Right cardiac atrium (tissue), 5 donors: ENCODE measurements at places on chromosomes 16 and 17.

DNA sequence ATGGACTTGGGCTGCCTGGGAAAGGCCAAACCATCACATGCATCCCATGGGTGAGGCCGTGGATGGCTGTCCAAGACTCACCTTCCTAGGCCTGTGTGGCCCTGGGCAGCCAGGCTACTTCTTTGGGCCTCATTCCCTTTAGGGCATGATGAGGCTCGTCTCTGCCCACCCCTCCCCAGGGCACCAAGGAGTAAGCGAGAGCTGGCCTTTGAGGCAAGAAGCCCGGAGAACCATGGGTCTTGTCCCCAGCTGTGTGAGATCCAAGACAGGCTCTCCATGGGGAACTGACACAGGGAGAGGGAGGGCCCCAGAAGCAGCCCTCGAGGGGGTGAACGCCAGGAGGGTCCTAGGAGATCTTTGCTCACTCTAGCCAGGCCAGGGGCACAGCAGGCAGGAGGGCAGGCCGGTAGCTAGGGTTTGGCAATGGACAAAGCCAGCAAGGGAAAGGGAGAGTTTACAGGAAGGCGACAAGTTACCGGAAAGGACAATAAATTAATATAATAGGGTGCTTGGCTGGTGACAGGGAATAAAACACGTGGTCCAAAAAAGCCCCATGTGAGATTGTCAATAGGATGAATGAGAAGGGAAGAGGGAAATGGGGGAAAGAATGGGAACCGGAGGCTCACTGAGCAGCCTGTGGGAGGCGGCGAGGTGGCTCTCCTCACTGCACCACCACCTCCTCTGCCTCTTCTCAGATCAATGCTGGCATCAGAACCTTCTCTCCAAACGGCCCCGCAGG lies 119.1 kb downstream of the SDK2 start:
- DNase-seq: no peak

DNA sequence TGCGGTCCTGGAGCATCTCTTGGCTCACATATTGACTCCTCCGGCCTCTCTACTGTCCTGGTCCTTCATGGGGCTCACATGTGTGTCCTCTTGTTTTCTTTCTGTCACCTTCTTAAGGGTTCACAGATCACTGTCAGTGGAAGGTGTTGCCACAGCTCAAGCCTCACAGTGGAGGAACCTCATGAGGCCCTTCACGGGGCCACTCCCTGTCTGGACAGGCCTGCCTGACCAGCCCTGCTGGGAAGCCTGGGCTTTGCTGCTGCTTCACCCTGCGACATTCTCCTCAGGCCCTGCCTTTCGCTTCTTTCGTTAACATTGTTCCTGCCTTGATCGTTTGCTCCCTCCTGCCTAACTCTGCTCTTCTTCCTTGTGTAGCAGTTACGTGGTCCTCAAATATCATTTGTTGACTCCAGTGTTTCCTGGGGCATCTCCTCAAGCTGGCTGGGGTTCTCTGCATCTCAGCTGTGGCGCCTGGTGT lies 55.9 kb downstream of the WDR45B start:
- DNase-seq: peak; percentile 48

DNA sequence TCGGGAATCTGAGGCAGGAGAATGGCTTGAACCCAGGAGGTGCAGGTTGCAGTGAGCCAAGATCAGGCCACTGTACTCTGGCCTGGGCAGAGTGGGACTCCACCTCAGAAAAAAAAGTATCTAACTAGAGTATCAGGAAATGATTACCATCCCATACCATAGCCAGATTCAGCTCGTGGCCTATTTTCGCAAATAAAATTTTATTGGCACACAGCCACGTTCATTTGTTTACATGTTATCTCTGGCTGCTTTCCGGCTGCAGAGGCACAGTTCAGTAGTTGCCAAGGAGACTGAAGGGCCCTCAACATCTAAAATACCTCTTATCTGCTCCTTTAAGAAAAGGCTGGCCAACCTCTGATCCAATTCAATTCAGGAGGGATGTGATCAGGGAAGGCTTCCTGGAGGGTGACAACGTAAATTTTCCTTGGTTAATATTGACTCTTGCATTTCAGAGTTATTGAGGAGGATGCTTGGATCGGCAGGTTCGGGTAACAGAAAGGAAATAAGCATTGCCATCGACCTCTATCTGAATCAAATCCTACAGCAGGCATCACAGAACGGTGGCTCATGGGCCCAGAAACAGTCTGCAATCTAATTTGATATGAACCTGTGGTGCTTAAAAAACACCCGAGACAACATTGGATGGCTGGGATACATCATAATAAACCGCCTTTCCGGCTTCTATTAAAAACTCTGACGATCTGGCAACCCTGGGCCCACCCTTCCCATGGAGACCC lies 73.8 kb downstream of the XYLT1 start:
- peak; percentile 30 for DNase-seq

- DNase-seq: no peak
These were observed 9.5 kb upstream of the AMZ2 start for GRCh38 chr17:68238164-68238870.

DNA sequence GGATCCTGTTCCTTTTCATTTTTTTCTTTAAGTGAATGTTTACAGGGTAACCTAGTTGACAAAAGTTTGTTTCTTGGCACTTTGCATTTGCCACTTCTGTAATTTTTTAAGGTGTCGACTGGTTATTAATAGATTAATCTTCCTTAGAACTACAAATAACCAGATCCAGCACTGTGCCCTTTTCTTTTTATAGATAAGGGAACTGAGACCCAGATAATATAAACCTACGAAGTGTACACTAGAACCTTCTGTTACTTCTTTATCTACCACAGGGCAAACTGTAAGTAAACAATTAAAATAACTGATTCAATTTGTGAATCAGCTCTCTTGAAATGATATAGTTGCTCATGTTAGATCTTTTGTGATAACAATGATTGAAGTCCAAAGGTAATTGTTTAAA lies 55.4 kb downstream of the NLK start:
- DNase-seq: no peak

DNA sequence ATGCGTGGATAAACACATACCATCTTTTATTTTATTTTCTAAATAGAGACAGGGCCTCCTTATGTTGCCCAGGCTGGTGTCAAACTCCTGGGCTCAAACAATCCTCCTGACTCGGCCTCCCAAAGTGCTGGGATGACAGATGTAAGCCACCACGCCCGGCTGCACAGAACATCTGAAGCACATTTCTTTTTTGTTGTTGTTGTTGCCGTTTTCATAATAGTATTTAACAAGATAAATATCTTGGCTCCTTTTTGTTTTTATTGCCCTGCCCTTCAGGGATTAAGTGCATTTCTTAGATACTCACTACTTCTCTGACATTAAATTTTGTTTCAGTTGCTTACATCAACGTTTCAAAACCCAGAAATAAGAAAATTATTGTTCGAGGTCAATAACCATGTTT lies 37.4 kb downstream of the ANKRD11 start:
- no peak for DNase-seq

DNA sequence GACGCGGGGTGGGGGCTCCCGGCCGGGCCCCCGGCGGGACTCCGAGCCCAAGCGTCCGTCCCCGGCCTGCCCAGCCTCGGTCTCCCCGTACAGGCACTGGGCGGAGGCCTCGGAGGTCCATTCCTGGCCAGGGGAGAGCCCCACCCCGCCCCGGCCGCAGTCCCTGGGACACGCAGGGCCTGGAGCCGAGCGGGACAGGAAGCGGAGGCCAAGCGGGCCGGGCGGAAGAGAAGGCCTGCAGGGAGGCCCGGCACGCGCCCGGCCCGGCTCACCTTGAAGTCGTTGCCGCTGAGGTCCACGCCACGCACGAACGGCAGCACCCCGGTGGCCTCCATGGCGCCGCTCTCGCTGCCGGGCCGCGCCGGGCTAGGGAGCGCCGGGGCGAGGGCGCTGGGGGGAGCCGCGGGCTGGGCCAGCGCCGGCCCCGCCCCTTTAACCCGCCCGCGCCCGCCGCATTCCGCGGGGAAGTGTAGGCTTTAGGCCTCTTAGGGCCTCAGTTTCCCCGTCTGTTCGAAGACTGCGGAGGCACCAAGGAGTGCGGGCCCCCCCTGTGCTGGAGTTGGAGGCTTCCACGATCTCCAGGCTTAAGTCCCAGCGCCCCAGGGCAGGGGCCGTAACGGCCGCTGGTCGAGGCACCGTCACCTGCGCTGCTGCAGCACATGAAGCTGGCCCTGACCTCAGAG lies at the start of gene FLII:
Gene FLII, minus strand, starts transcription at position 383 of the 683 bp plus-strand sequence. Its CDS starts 48 bp downstream, at position 335.
- peak; percentile 82 for DNase-seq

DNA sequence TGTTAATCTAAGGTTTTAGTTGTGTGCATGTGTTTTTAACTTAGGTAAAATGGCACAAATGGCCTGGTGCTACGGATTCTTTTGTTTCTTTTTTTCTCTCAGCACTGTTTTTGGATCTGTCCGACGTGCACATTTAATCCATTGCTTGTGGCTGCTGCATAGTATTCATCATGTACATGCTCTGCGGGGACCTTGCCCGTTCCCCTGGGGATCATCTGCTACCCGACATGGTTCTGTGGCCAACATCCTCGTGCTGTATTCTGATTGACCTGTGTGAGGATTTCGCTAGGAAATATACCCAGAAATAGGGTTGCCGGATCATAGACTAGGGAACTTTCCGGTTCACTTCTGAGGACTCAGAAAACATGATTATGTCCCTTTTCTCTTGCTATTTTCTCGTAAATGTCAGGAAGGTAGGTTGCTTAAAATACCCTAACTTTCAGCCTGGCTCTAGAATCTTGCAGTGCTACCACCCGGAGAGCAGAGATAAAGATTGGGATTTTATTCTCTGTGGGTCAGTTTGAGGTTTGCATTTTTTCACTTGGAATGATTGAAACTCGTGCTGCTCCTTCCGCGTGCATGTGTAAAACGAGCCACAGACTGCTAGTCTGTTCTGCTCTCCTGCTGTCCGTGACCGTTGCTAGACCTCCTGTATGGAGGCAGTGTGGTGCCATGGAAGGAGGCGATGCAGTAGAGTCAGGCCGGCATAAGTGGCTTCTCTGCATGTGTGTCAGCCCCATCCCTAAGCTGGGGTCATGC lies 42.9 kb downstream of the LDHD start:
- no peak for DNase-seq

DNA sequence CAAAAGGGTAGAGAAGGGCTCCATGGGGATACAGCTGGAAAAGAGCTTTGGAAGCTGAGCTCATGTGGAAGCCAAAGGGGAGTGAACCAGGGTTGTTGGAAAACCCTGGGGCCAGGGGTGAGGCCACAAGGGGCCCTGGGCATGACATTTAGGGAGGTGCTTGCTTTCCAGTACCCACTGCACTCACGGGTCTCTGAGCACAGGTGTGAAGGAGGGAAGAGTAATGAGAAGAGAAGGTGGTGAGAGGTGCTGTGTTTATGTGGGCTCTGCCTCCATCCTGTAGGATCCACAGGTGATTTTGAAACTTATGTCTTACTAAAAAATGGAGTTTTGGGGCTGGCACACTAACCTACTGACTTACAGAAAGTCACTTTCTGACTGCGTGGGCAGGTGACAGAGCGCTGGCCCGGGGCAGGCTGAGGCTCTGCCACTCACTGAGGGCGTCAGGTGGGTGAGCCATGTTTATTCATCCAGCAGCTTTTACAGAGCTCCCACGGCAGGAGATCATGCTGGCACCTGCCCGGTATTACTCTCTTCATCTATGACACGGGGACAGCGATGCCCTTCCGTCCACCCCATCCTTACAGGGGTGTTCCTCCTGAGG lies 18.9 kb downstream of the KSR1 start:
- no peak for DNase-seq

DNA sequence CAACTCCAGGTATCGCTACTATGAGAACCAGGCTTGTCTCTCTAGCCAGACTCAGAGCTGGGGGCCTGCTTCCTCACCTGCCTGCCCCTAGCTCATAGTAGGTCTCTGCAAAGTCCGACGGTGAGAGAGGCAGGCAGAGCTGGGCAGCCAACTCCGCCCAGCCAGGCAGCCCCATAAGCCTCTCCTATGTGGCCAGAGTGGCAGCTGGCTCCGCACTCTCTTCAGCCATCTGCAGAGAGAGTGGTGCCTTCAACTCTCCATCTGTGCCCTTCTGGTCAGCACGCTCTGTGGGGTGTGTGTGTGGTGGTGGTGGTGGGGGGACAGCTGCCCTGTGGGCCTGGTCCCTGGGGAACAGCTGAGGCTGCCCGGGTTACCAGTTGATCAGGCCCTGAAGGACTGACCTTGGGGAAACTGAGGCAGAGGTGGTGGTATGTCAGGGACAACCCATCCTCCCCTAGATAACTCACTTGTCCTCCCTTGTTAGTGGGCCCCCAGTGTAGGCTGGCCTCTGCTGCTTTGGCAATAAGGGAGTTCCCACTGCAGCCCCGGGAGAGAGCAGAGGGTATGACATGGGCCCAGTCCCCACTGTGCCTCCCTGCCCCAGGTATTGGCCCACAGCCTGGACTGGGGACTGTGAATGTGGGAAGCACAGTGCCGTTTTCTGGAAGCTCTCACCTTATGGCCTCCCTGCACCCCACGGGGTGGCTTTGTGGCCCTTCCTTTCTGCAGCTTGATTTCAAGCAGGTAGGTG lies 1.8 kb upstream of the ADGRG1 start:
- peak; percentile 39 for DNase-seq

DNA sequence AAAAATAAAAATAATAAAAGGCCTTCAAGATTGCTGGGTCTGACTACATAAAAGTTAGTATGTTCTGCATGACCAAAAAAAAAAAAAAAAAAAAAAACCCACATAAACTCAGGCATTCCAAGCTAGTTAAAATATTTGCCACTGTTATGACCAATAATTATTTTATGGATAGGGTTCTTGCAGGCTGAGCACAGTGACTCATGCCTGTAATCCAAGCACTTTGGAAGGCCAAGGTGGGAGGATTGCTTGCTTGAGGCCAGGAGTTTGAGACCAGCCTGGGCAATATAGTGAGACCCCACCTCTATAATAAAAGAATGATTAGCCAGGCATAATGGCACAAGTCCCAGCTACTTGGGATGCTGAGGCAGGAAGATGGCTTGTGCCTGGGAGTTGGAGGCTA lies 8.1 kb downstream of the SCNN1B start:
- no peak for DNase-seq

- no peak for DNase-seq
These were observed 436 bp downstream of the SHPK start for GRCh38 chr17:3635474-3636153.

GRCh38 chr17:48627118-48627597 lies 1.0 kb upstream of the HOXB9 start:
- no peak for DNase-seq

GRCh38 chr17:48543854-48544348 lies 1.0 kb downstream of the HOXB2 start:
- DNase-seq: peak; percentile 28

GRCh38 chr16:27080895-27081294 lies 14.2 kb downstream of the C16orf82 start:
- DNase-seq: no peak

- DNase-seq: no peak
These were observed 170.7 kb downstream of the NTN1 start for GRCh38 chr17:9192010-9192409.

GRCh38 chr17:7845359-7846062 lies 9.4 kb upstream of the TMEM88 start:
- peak; percentile 56 for DNase-seq
